Foreskin keratinocyte (primary cell): ENCODE measurements at places on chromosomes 6 and 20. TPM values are rescaled to one million over a fixed set of nuclear protein-coding genes. Genes with fewer than 3 reads are reported as not detected.

The NRN1 gene
- not detected in 2 replicates for polyA plus RNA-seq

- DNase-seq = no peak
Measured at GRCh38 chr20:12294678-12295077, 377.0 kb downstream of the BTBD3 start.

GRCh38 chr6:99761711-99762110 lies 155.1 kb downstream of the PRDM13 start:
- DNase-seq = no peak

The ZNF391 gene
- polyA plus RNA-seq = 1.3 and 1.6 TPM in 2 replicates

DNA sequence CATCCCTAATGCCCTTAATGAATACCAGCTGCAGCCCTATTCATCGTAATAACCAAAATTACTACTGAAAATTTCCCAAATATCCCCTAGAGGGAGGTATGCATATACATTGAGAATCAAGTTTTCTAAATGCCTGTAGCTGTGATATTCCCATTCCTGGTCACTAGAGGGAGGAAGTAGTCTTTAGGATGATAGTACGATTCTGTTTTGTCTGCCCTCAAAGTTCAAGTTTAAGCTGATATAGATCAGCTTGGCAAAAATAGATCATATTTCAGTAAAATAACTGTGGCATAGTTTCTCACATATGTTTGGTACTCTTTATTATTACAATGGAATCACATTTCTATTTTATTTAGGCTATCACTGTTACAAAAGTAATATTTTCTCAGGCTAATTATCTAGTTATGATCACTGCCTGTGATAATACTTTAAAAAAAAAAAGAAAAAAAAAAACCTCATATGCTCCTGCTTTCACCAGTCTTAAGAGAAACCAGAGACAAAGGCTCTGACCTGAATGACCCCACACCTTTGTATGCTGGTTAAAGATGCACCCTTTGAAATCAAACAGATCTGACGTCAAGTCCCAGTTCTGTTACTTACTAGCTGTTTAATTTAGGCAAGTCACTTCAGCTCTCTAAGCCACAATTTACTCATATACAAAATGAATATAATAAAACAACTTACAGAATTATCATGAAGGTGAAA lies 11.0 kb downstream of the TSPYL1 start:
- DNase-seq = peak; percentile 48

GRCh38 chr20:3760655-3761348 lies 6.8 kb downstream of the ADISSP start:
- no peak for DNase-seq

- no peak for DNase-seq
Measured at GRCh38 chr20:21272679-21273078, 30.5 kb upstream of the XRN2 start.

GRCh38 chr20:46023148-46023484 lies 5.9 kb upstream of the SLC12A5 start:
- DNase-seq = no peak

The SUMO4 gene
- 0.04 TPM in 1 of 2 replicates, not detected in the other for polyA plus RNA-seq

DNA sequence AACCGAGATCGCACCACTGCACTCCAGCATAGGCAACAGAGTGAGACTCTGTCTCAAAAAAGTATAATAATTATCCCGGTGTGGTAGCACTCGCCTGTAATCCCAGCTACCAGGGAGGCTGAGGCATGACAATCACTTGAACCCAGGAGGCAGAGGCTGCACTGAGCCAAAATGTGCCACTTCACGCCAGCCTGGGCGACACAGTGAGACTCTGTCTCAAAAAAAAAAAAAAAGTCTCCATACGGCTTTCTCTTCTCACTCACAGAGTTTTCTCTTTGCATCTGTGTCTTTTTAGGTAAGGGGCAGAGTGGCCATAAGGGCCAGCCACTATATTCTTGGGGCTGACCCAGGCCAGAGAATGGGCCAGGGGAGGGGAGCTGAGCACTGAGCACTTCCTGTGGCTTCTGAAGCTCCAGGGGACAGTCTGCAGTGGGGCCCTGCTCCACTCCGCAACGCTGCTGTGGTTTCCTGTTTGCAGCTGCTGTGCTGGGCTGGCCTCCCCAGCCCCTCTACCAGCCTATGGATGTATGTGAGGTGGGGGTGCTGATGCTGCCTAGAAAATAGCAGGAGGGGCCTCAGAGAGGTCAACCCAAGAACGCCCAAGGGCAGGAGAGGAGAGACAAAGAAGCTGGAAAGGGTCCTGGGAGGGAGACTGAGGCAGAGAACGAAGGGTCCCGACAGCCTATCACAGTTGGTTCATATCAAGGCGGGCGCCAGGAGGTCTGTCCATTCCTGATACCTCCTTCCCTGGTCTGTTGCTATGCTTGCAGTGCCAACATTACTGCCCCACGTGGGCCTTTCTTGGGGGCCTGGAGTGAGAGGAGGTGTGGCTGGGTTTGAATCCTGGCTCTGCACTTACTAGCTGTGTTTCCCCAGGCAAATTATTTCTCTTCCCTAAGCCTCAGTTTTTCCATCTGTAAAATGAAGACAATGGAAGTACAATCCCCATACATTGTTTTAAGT lies 16.0 kb downstream of the SLA2 start:
- DNase-seq = no peak

DNA sequence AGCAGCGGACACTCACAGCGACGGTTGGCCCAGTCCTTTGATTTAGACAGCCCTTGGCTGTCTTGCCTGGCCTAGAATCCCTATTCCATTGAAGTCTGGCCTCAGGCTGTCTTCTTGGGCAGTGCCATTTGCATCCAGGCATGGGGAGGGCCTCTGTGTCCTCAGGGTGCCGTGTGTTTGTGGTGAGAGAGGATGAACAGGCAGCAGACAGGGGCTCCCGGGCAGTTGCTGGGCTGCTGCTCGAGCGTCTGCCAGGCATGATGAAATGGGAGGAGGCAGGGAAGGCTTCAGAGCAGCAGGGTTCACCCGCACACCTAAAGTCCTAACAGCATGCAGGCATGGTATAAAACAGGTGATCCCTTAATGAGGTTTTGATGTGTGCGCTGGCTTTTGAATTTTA lies 126.9 kb downstream of the SOBP start:
- no peak for DNase-seq

DNA sequence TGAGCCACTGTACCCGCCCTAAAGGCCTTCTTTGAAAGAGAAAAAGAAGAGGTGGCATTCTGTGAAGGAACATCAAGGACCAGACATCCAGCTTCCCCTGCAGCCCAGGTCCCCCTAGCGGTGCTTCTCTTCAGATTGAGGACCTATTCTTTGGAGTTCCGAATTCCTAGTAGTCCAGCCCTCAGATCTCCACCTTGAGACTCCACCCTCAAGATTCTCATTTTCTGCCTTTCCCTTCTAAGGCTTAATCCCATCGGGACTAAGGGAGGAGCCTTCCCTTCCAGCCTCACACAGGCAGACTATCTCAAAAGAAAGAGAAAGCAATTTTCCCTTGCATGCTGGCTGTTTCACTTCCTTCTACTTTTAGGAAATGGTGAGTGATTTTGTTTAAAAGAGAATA lies 32.5 kb downstream of the MUC22 start:
- DNase-seq = no peak

The OPN5 gene
- 0.01 TPM in 1 of 2 replicates, not detected in the other for polyA plus RNA-seq

The PPP1R3G gene
- polyA plus RNA-seq = 0.06 and 0.09 TPM in 2 replicates

DNA sequence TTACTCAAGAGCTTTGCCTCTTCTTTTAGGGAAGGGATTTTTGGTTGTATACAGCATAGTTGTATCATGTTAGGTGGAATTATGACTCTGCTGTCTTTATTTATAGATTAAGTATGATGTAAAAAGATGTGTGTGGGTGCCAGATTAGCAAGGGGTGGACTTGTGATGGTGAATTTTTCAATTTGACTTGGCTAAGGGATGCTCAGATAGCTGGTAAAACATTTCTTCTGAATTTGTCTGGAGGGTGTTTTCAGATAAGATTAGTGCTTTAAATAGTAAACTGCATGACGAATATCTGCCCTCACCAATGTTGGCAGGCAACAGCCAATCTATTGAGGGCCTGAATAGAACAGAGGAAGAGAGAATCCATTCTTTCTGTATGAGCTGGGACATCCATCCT lies 173.3 kb upstream of the TNFAIP3 start:
- no peak for DNase-seq

The ZSCAN16 gene
- polyA plus RNA-seq = 0.88 and 0.93 TPM in 2 replicates

The CDSN gene
- polyA plus RNA-seq = 0.86 and 1.4 TPM in 2 replicates

The C6orf52 gene
- 1.4 and 2.7 TPM in 2 replicates for polyA plus RNA-seq

DNA sequence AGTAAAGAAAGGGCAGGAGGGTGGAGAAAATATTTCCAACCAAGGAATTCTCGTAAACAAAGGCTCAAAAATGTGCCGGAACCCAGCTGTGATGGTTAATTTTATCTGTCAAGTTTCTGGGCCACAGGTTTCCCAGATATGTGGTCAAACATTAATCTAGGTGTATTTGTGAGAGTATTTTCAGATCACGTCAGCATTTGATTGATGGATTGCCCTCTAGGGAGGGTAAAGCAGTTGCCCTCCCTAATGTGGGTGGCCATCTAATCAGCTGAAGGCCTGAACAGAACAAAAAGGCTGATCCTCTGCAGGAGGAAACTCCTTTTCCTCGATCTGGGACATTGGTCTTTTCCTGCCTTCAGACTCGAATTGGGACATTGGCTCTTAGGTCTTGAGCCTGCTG lies 298.7 kb upstream of the TCF21 start:
- no peak for DNase-seq

GRCh38 chr6:51513891-51514747 lies 573.3 kb downstream of the PKHD1 start:
- peak; percentile 98 for DNase-seq

The TSPO2 gene
- polyA plus RNA-seq = not detected in 2 replicates

GRCh38 chr6:119575721-119576120 lies 226.2 kb upstream of the MAN1A1 start:
- peak; percentile 75 for DNase-seq

- no peak for DNase-seq
Measured at GRCh38 chr6:148967011-148967520, 220.2 kb downstream of the UST start.

- DNase-seq = peak; percentile 87
Measured at GRCh38 chr6:1136415-1136774, 175.5 kb upstream of the FOXQ1 start.

The SSTR4 gene
- polyA plus RNA-seq = not detected in 2 replicates

The HCRTR2 gene
- polyA plus RNA-seq = not detected in 2 replicates
